ENCODE measurements at places on chromosomes 1 and 21. TPM values are rescaled to one million over a fixed set of nuclear protein-coding genes. Genes with fewer than 3 reads are reported as not detected.

The EFNA3 gene
- total RNA-seq: 0.59 TPM

The CYP4Z1 gene
- total RNA-seq: not detected

The SMPDL3B gene
- total RNA-seq: 0.10 TPM

GRCh38 chr21:34611528-34611927, 3.4 kb downstream of the RCAN1 start:
- DNase-seq: no peak

DNA sequence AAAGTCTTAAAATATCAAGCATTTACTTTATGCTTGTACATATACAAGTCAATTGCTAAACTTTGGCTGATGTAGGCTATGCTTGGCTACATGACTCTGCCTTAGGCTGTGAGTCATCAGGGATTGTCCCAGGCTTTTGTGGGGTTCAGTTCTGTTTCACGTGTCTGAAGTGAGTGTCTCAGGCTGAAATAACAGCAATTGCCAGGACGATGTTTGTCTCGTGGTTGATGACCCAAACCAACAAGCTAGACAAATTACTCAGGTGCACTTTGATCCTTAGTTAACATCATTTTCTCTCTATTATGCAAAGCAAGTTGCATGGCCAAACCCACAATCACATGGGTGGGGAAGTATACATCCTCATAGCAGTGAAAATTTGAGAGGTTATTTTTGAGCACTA, 410.1 kb downstream of the BRINP3 start:
- peak; percentile 59 for DNase-seq

- peak; percentile 13 for DNase-seq
These were observed 9.7 kb upstream of the KRTAP7-1 start for GRCh38 chr21:30839304-30839703.

- DNase-seq: peak; percentile 75
These were observed 2.3 kb downstream of the SPEN start for GRCh38 chr1:15849775-15850324.

GRCh38 chr1:33724348-33724747, 139.5 kb upstream of the HMGB4 start:
- DNase-seq: no peak

- DNase-seq: no peak
These were observed 4.0 kb downstream of the KLHDC7A start for GRCh38 chr1:18484721-18485120.

DNA sequence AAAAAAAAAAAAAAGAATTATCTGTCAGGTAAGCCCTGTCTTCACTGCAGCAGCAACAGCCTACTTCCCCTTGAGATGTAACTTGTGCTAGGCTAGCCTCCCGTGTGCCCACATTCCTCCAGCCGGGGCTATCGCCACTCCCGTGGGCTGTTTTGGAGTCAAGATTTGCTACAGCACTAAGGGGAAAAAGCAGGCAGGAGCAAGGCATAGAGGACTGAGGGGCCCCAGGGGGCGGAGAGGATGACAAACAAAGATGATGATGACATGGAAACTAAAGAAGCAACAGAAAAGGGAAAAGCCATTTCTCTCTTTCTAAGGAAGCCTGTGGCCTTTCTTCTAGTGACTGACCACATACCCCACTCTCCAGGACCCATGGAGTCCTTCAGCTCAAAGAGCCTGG, 1.9 kb downstream of the TNFAIP8L2 start:
- DNase-seq: no peak

- DNase-seq: no peak
These were observed 35.4 kb downstream of the PLPP3 start for GRCh38 chr1:56543783-56544612.

DNA sequence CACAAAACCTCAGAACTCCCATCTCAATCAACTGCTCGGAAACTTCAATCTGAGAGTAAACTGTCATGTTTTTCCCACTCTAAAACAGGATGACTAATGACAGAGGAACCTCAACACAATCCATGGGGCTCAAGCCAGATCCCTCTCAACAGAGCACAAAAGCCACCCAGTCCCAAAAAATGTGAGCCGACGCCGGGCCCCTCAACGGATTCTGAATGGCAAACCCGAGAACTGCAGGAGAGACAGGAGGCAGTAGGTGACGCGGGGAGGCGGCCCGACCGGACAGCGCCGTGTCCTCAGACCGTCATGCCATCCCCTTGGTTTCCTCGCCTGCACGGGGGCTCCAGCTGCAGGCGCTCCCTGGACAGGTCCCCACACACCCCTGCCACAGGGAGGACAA, 53.4 kb downstream of the SSBP3 start:
- DNase-seq: no peak
